ENCODE measurements at places on chromosomes 2 and 18.

GRCh38 chr2:172086241-172087206 is 1.2 kb downstream of the DLX1 start:
- peak; percentile 59 for DNase-seq

DNA sequence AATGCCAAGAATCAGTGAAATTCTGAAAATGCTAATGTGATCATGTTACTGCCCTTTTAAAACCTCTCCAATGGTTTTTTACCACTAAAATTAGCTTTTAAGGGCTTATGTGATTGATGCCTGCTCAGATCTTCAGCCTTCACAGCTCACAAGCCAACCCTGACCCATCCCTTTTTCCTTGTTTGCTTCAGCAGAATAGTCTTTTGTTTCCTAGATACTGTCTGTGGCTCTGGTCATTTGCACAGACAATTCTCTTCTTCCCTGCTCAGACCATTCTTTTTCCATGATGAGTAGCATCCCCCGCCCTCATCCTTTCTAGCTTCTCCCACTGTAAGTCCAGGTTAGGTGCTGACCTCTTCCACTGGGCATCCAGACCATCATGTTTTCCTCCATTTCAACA is 164.9 kb upstream of the NT5C1B start:
- no peak for DNase-seq

- no peak for DNase-seq
Measured at GRCh38 chr2:237875256-237876060, 16.0 kb downstream of the RAMP1 start.

- DNase-seq: no peak
Measured at GRCh38 chr2:199814817-199815211, 36.2 kb downstream of the FTCDNL1 start.

DNA sequence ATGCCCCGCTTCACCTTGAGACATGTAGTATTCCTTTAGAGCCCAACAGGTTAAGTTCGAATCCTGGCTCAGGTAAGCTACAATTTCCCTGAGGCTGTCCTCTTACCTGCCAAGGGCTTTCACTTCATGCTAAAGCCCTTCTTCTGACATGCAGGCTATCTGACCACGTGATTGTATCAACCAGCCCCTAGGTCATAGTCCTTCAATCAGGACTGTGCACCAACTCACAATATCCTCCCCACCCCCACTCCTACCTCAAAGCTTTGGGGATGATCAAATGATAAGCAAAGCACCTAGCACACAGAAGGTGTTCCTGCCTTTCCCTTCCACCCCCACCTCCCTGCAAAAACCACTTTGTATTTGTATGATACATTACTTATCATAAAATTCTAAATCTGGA is 78.9 kb downstream of the AAK1 start:
- DNase-seq: no peak

DNA sequence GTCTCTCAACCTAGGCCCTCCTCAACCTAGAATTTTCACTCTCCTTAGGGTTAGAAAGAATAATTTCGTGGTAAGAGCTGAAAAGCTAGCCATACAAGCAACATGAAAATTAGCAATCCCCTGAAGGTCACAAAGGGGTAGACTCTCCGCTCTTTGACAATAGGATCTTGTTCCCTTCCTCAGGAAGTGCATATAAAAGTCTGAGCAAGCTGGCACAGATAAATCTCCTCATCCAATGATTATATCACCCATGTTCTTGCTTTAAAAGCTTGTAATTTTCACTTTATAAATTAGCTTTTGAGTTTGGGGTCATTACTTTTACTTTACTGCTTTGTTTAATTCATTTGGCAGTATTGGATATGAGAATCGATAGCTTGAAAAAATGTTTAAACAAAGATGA is 852.3 kb upstream of the CRIM1 start:
- DNase-seq: no peak

GRCh38 chr2:189178726-189179569 is 613 bp downstream of the COL5A2 start:
- no peak for DNase-seq

GRCh38 chr18:74395648-74396154 is 61.4 kb downstream of the DIPK1C start:
- DNase-seq: no peak

GRCh38 chr2:143452817-143453451 is 323.7 kb downstream of the ARHGAP15 start:
- DNase-seq: peak; percentile 60

GRCh38 chr2:233044974-233045605 is 12.6 kb downstream of the NEU2 start:
- DNase-seq: no peak

DNA sequence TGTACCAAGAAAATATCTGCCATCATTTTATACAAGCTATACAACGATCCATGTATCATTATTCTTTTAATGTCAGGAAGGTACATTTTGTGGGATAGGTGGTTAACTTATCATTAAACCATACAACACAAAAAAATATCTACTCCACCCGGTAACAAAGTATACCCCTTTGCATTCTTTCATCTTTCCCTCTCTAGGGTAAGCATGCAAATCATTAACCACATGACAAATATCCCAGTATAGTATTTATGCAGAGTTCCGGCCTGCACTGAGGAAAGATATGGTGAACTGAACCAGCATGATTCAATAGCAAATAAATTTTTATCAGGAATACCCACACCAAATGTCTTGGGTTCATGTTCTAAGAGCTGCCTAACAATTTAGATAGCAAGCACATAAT is 22.5 kb upstream of the SULT1C2 start:
- no peak for DNase-seq

GRCh38 chr2:224601923-224602322 is 16.8 kb upstream of the CUL3 start:
- no peak for DNase-seq

DNA sequence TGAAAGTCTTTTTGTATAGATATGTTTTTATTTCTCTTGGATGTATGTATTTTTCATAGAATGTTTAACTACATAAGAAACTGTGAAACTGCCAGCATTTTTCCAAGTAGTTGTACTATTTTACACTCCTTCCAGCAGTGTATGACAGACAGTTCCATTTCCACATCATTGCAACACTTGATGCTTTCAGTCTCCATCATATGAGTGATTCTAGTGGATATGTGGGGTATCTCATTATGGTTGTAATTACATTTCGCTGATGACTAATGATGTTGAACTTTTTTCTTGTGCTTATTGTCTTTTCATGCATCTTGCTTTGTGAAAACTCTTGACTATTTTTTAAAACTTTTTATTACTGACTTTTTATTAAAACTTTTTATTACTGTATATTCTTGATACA is 101.4 kb downstream of the ARHGAP28 start:
- DNase-seq: no peak

DNA sequence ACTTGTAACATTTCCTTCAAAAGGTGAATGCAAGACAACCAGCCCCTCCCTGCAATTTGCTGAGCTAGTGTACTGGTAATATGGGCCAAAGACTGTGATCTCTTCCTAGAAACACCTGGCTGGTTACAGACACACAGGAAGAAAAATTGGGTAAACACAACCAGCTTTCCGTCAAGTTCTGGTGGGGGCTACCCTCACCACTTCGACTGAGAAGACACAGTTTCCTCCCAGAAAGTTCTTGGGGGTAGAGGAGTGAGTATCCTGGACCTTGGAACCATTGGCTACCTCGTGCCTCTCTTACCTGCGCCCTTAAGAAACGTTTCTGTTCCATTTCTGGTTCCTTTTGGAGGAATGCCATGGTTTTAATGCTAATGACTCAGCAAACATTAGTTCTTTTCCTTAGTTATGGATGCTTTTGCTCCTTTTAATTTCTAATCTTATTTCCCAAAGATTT is 120.9 kb upstream of the DLX2 start:
- peak; percentile 37 for DNase-seq

- DNase-seq: no peak
Measured at GRCh38 chr2:55102056-55102812, 52.0 kb upstream of the RTN4 start.

- no peak for DNase-seq
Measured at GRCh38 chr2:59196491-59196890, 955.4 kb upstream of the FANCL start.

GRCh38 chr18:28149810-28150420 is 27.0 kb downstream of the CDH2 start:
- no peak for DNase-seq

GRCh38 chr2:102366406-102367112 is 11.0 kb downstream of the IL18R1 start:
- no peak for DNase-seq

DNA sequence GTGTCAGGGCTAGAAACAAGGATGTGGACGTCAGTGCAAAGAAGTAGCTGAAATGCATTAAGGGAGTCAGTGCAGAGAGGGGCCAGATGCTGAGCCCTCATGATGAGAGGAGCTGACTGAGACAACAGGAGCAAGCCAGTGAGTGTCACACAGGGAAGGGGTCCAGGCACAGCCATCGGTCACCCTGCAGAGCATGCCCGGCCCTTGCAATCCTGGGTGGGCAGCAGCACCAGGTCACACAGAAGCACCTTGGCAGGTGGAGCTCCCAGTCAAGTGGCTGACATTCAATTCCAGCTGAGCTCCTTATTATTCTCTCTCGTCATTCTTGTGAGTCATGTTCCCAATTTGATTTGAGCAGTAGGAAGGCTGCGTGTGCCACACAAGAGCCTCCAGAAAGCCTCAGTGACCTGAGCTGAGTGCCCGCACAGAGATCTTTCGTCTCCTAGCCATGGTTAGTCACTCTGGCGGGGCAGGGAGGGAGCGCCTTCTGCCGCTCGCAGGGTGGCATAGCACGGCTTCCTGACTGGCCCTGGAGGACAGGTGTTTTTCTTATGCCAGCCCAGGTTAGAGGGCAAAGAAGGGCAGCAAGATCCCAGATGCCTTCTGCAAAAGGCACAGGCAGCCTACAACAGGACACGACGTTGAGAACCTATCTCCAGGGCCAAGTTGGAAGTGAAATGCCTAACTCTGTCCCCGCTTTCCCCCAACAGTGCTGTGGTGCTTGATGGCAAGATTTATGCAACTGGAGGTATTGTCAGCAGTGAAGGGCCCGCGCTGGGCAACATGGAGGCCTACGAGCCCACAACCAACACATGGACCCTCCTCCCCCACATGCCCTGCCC is 220.9 kb downstream of the ATAD2B start:
- DNase-seq: no peak

DNA sequence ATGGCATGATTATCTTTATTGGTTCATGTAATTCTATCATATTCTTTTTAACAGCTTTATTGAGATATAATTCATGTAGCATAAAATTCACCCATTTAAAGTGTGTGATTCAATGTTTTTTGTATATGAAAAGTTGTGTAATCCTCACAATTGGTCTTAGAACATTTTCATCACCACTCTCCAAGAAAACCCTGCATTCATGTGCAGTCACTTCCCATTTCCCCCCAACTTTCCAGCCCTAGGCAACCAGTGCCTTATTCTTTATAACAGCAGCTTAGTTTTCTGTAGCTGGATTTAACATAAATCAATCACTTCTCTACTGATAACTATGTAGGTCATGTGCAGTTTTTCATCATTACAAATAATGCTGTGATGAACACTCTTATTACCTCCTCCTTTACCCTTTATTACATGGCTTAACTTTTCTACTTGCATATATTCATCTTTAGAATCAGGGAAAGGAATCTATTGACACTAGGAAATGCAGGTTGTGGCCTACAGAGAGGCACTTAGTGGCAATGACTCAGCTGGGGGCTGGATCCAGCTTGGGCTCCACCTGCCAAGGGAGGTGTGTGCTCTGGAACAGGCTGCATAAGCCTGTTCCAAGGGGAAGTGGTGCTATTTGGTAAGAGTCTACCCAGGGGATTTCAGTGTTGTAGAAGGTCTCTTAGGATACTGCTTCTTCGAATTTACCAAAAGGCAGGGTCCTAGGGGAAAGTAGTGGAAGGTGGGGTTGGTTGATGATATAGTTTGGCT is 89.1 kb downstream of the ETAA1 start:
- no peak for DNase-seq

GRCh38 chr2:106062627-106063026 is 131.5 kb downstream of the UXS1 start:
- DNase-seq: no peak

GRCh38 chr2:197675711-197676188 is 363 bp upstream of the RFTN2 start:
- DNase-seq: no peak

DNA sequence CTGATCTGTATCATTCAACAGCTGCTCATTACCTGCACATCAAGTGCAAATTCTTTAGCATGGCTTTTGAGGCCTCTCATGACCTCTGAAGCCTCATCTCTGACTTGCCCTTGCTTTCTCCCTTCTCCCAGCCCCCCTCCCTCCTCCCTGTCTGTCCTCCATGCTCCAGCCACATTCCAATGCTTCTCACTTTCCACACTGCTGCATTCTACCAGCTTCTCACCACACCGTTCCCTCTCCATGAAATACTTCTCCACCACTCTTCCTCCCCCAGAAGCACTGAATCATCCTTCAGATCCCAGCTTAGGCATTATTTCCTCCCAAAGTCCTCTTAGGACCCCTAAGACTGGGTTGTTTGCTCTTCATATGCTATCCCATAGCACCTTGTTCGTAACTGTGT is 26.9 kb downstream of the GCG start:
- DNase-seq: no peak

DNA sequence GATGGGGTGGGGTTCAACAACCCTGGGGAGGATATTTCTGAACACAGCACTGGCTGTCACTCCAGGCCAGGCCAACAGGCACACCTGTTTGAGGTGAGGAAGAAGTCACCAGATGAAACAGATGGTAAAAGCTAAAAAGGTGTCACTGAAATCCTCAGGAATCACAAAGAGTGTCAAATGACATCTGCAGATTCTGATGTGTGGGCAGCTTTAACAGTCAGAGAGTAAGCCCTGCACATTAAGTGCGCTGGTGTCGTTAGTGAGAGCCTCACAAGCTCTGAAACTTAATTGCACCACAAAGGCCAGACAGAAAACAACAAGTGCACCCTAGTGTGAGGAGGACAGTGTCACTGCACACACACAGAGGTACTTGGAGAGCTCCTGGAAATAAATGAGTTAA is 13.6 kb downstream of the FLACC1 start:
- DNase-seq: no peak

DNA sequence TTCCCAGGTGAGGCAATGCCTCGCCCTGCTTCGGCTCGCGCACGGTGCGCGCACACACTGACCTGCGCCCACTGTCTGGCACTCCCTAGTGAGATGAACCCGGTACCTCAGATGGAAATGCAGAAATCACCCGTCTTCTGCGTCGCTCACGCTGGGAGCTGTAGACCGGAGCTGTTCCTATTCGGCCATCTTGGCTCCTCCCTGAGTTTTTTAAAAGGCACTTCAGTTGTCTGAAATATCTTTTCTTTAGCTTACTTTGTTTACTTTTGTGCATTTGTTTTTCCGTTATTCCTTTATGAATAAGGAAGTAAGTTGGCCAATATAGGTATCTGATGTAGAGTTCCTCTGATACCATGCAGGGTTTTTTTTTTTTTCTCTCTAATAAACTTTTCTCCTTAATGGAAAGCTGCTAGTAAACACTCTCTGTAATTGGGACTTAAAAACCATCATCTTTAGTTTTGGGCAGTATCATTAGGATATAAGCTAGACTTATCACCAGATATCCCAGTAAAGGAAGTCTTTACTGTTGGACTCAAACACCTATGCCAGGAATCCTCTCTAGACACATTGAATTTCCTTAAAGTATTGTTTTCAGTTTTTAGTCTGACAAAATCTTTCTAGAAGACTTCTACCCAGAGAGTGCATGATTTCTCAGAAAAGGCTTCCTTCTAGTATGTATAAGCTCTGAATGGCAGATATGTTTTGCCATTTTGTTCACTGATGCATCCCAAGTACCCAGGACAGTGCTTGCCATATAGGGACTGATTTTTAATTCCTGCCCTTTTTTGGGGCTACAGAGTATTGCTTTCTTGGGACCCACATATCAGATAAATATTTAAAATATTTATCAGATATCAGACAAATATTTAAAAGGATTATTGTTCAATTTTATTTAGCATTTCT is 35.8 kb upstream of the DYSF start:
- DNase-seq: no peak
